ENCODE measurements at places on chromosomes 1 and 21. TPM values are rescaled to one million over a fixed set of nuclear protein-coding genes. Genes with fewer than 3 reads are reported as not detected.

Gene TXNDC12
- total RNA-seq, result 53.7 TPM

Gene PCNX2
- 11.2 TPM for total RNA-seq

Gene HOOK1
- total RNA-seq, result 5.0 TPM

Gene CYP4A22
- not detected for total RNA-seq

Gene LAMC2
- 1,739 TPM for total RNA-seq

Gene ST6GALNAC5
- total RNA-seq, result 6.4 TPM

Gene MMP23B
- total RNA-seq, result 3.7 TPM

Gene TCHHL1
- total RNA-seq, result 0.08 TPM

Gene SEMA4A
- 6.6 TPM for total RNA-seq

Gene NPPB
- total RNA-seq, result not detected

Gene ANGPTL3
- total RNA-seq, result not detected

Gene SGIP1
- total RNA-seq, result not detected

Gene COL16A1
- total RNA-seq, result 140 TPM

Gene SUMO3
- total RNA-seq, result 82.6 TPM

Gene FCRL6
- total RNA-seq, result not detected

Gene ARTN
- total RNA-seq, result 139 TPM

Gene KRTAP11-1
- not detected for total RNA-seq

Gene ERICH3
- not detected for total RNA-seq

Gene OR2T11
- total RNA-seq, result not detected

Gene SMG5
- 40.1 TPM for total RNA-seq

Gene MSH4
- not detected for total RNA-seq

Gene CD52
- 0.55 TPM for total RNA-seq
